ENCODE measurements at places on chromosomes 6 and 20. TPM values are rescaled to one million over a fixed set of nuclear protein-coding genes. Genes with fewer than 3 reads are reported as not detected.

Gene OARD1
- 26.9 TPM for total RNA-seq

Gene ARMH2
- total RNA-seq, result not detected

Gene RBM39
- 298 TPM for total RNA-seq

GRCh38 chr6:166473886-166474571 is 91.3 kb upstream of the MPC1 start:
- H3K27ac ChIP-seq, result no peak overlapping the region
- no peaks in the 10 kb centered on the region for H3K36me3 ChIP-seq

DNA sequence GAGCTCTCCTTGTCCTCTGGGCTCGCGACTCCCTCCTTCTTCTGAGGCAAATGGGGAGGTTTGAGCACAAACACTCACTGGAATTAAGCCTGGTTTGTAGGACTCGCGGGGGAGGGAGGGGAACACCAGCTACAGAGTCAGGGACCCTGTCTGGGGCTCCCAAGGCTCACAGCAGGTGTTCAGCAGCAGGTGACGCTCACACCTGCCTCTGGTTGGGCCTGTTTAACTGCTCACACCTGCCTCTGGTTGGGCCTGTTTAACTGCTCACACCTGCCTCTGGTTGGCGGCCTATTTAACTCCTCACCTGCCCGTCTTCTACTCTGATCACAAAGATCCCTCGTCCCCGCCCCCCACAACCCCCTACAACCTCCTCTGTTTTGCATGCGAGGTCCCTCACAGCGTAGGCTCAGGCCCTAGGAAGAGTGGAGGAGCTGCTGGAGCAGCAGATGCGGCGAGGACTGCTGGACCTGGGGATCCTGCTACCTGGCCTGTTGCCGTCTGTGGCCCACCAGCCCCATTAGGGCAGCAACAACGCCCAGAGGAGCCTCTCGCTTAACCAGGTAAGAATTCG is 181.9 kb downstream of the ERMARD start:
- H3K27me3 ChIP-seq, result no peaks in the 10 kb centered on the region
- no peak for DNase-seq
- H3K4me1 ChIP-seq, result peaks cover 17% of the 10 kb centered on the region
- no peaks in the 10 kb centered on the region for H3K36me3 ChIP-seq

DNA sequence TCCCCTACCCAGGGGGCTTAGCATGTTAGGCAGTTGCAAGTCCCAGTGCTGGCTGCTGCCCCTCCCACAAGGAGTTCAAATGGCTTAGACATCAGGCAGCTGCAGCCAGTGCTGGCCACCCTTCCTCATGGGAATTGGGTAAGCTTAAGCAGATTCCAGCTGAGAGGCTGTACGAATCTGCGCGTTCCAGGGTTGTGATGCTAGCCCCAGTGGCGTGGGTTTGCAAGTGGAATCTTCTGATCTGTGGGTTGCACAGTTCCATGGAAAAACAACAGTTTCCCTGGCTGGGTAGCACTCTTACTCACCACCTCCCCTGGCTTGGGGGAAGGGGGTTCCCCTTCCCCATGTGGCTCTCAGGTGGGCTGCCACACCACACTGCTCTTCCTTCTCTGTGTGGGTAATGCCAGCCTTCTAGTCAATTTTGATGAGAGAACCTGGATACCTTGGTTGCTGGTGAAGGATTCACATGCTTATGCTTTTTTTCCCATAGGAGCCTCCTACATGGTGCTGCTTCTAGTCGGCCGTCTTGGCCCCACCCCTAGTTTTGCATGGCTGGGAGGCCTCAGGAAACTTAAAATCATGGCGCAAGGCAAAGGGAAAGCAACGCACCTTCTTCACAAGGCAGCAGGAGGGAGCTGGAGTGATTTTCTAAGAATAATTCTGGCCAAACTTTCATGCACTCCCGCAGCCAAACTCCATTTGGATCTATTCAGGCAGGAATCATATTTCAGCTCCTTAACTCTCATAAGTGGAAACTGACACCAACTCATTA is 13.0 kb downstream of the DYNLT2 start:
- no peak overlapping the region for H3K27ac ChIP-seq
- no peaks in the 10 kb centered on the region for H3K4me1 ChIP-seq
- H3K4me3 ChIP-seq, result no peak overlapping the region
- no peak for DNase-seq
- H3K27me3 ChIP-seq, result no peaks in the 10 kb centered on the region

DNA sequence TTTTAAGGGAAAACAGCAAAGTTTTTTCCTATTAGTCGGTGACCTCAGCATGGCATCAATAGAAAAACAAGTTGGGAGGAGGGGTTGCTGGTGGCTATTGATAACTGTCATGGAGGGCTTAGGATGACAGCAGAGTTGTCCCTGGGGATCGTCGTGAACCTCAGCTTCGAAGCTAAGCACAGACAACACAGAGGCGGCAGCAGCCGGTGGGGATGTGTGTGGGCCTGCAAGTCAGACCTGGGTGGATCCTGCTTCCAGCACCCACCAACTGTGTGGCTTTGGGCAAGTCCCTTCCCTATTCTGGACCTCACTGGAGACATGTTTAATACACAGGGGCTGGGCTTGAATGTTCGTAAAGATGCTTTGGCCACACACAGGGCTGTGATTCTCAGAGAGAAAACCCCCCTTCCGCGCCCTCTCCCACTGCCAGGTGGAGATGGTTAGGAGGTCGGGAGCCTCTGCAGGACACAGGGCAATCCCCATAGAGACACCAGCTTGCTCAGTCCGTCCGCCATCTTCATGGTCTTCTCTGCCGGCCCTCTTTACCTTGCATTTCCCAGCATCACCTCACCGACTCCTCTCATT is 83.1 kb upstream of the TOX2 start:
- no peaks in the 10 kb centered on the region for H3K36me3 ChIP-seq
- no peaks in the 10 kb centered on the region for H3K4me1 ChIP-seq
- H3K27ac ChIP-seq, result no peak overlapping the region
- H3K4me3 ChIP-seq, result no peak overlapping the region
- no peaks in the 10 kb centered on the region for H3K27me3 ChIP-seq

DNA sequence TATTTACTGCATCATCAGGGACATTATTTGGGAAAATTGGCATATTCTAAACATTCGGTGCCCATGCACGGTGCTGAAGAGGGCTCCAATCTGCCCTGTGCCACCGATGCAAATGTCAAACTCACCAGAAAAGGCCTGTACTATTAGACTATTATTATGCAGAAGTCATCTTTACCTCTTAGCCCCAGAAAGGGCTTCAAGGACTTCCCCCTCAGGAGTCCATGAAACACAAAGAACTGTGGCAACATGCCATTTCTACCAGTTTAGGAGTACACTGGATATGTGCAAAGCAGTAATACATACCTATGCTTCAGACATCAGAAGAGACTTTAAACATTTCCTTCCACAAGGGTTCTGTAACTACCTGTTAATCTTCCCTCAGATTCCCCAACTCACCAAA is 8.6 kb downstream of the DIDO1 start:
- H3K27me3 ChIP-seq, result no peaks in the 10 kb centered on the region
- no peak overlapping the region for H3K4me3 ChIP-seq
- no peaks in the 10 kb centered on the region for H3K36me3 ChIP-seq
- no peak for DNase-seq
- no peak overlapping the region for H3K27ac ChIP-seq

Gene SMPDL3A
- 7.9 TPM for total RNA-seq

Gene NELFCD
- 53.6 TPM for total RNA-seq

DNA sequence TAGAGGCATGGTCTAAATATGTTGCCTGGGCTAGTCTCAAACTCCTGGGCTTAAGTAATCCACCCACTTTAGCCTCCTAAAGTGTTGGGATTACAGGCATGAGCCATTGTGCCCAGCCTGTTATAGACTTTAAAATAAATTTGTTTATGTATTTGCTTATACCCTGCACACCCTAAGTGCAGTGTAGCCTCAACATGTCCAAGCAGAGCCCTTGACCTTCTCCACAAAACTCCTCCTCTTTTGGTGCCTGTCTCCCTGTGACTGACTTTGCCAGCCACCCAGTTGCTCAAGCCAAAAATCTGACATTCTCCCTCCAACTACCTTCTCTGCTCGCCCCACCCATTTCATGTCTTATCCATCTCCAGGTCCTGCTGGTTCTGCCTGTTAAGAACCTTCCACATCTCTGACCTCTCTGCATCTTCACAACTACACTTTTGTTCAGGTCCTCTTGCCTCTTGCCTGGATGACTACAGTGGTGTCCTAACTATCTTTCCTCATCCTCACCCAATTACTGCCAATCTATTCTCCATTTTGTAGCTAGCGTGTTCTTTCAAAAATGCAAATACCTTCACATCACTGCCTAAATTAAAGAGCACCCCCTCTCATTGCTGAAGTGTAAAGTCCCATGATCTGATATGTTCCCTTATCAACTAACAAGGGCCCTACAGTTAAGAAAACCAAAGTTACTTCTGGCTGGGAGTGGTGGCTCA is 11.2 kb upstream of the KIFC1 start:
- no peak overlapping the region for H3K4me3 ChIP-seq
- H3K4me1 ChIP-seq, result peaks cover 3% of the 10 kb centered on the region
- H3K36me3 ChIP-seq, result no peaks in the 10 kb centered on the region
- H3K27me3 ChIP-seq, result no peaks in the 10 kb centered on the region
- no peak for DNase-seq

- no peak overlapping the region for H3K4me3 ChIP-seq
- H3K27ac ChIP-seq, result no peak overlapping the region
- no peaks in the 10 kb centered on the region for H3K27me3 ChIP-seq
- H3K4me1 ChIP-seq, result peaks cover 1% of the 10 kb centered on the region
- DNase-seq, result no peak
These were observed 4.1 kb downstream of the BMP7 start for GRCh38 chr20:57262301-57262700.

GRCh38 chr20:25984933-25985332 is 288.3 kb upstream of the ZNF337 start:
- peak overlapping the region; percentile 13 for H3K4me3 ChIP-seq
- no peak overlapping the region for H3K27ac ChIP-seq
- DNase-seq, result peak; percentile 75

DNA sequence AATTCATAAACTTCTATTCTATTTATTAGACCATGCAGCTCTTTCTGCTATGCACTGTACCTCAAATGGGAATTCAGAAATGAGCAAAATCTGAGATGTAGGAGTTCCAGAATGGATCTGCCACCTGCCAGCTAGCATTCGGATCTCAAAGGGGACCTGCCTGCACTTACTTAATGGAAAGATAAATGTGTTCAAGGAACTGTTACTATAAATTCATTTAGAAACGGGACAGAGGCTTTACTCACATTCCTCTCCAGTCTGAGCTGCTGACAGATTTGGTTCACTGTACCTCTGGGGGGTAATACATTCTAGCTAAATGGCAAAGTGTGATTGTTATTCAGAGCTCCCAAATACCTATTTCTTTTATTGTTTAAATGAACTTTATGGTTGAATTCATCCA is 384.1 kb downstream of the GRIK2 start:
- DNase-seq, result no peak
- no peak overlapping the region for H3K4me3 ChIP-seq
- no peak overlapping the region for H3K27ac ChIP-seq
- H3K4me1 ChIP-seq, result no peaks in the 10 kb centered on the region

All from ovary (tissue), 10 donors.